ENCODE measurements at places on chromosomes 7 and 10.

DNA sequence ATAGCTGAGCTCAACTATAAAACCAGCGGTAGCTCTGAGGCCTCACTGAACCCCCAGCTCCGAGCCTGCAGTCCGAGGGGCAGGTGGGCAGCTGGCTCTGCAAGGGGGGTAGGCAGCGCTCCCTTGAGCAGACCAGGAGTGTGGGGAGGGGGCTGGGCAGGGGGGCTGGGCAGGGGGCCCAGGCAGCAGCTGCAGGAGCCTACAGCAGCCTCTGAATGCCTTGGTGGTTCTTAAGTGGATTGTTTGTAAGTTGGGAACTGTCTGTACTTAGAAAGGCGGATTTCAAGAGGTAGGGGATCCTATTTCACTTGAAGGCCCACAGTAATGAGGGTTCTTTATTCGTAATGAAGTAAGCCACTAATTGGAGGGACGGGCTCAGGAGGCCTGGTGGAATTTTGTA, 72.3 kb downstream of the ICA1 start:
- DNase-seq, result no peak

- DNase-seq, result no peak
These were observed 362.0 kb downstream of the ETV1 start for GRCh38 chr7:13627455-13627854.

GRCh38 chr10:113169853-113170460, 219.9 kb downstream of the TCF7L2 start:
- no peak for DNase-seq

DNA sequence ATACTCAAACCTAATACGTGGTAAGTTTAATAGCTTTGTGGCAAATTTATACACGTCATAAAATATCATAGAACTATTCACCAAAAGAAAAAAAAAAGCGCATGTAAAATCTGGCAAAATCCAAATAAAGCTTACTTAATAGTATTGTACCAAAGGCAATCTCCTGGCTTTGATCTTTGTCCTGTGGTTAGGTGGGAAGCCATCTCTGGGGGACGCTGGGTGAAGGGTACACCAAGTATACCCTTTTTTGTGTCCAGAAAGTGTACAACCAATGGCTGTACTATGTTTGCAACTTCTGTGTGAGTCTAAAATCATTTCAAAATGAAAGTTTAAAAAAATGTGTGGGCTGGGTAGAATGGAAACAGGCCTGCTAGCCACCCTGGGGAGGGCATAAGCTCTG, 47.6 kb upstream of the ENO4 start:
- DNase-seq, result no peak

GRCh38 chr7:22137026-22137425, 191.3 kb upstream of the CDCA7L start:
- DNase-seq, result no peak

DNA sequence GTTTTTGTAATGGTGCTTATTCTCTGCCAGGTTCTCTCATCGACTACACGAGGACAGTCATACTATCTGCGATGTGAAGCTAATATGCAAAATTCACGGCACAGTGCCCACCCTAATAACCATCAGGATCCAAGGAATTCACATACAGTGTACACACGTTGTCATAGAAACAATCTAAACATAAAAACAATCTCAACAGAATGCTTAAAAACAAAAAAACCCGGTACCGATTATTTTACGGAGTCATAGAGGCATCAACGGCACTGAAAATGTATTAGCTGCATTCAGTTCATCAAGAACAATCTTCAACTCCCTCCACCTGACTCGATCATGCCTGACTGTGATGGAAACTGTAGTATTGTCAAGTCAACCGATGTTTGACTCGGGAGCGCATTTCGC, 628 bp downstream of the MRPS33 start:
- no peak for DNase-seq
